Choroid plexus epithelial cell (primary cell): ENCODE measurements at places on chromosomes 5 and 9.
A peak's percentile ranks its signal among the peaks of the same experiment; 100 is the strongest.

- DNase-seq = no peak
Observed at GRCh38 chr5:6611334-6612256, 21.2 kb downstream of the NSUN2 start.

- DNase-seq = no peak
Observed at GRCh38 chr9:107999890-108000289, 510.3 kb upstream of the KLF4 start.

DNA sequence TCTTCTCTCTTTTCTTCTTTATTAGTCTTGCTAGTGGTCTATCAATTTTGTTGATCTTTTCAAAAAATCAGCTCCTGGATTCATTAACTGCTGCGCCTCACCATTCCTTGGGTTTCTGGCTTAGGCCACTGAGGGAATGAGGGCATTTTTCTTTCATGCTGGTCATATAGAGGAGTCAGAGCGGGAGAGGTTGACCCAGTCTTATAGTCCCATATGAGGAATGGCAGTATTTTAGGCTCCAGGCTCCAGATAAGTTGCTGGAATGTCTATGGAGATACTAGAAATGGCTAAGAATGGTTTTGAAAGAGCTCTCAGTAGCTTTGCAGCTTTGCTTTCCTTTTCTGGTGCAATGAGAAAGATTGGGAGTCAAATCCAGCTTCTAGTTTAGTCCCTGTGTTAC is 58.2 kb downstream of the GALNT10 start:
- no peak for DNase-seq

DNA sequence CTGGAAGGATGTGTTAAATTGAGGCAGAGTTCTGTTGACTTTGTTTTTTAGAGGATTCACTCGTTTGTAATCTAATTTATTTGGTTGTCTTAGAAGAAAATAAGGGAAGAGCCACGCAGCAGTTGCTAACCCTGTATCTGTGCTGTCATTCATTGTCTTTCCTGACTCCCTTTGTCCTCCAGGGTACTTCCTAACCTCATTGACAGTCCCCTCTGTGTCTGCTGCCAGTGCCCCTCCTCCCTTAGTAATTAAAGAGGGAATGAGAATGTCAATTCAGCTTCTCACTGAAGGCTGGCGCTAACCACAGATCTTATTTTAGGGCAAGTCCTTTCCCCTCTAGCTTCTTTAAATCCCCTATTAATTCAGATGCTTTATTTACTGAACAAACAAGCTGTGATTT is 84.0 kb downstream of the MAST4 start:
- DNase-seq = no peak

DNA sequence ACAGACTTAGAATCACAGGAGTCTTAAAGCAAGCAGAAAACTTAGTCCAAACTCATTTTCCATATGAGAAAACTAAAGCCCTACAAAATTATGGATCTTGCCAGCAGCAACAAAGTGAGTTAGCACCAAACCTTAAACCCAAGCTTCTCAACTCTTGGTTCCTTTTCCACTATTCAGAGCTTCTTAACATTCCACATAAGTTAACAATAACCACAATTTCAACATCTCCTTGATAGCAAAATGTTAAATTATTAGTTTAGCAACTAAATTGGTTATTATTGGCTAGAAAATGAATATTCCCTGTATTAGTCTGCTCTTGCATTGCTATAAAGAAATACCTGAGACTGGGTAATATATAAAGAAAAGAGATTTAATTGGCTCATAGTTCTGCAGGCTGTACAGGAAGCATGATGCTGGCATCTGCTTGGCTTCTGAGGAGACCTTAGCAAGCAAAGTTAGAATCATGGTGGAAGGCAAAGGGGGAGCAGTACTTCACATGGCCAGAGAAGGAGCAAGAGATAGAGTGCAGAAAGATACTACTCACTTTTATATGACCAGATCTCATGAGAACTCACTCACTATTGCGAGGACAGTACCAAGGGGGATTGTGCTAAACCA is 26.2 kb upstream of the ARSB start:
- DNase-seq = peak; percentile 26

- DNase-seq = no peak
Observed at GRCh38 chr5:154511984-154512383, 34.0 kb upstream of the HAND1 start.

DNA sequence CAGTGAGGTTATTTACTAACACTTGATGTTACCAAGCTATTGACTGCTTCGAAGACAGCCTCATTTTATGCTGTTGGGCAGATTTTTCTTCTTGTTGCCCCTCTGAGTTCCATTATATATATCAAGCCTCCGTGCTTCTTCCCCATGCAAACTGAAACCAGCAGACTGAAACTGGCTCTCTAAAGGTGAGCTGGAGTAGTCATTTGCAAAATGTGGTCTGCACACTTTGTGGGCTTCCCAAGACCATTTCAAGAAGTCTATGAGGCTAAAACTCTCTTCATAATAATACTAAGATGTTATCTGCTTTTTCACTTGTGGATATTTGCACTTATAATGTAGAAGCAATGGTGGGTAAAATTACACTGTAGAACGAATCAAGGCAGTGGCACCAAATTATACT is 13.9 kb downstream of the SLC36A1 start:
- DNase-seq = no peak

GRCh38 chr9:77953590-77953989 is 78.0 kb downstream of the GNAQ start:
- DNase-seq = no peak

GRCh38 chr5:109784687-109785086 is 95.0 kb downstream of the MAN2A1 start:
- peak; percentile 59 for DNase-seq

DNA sequence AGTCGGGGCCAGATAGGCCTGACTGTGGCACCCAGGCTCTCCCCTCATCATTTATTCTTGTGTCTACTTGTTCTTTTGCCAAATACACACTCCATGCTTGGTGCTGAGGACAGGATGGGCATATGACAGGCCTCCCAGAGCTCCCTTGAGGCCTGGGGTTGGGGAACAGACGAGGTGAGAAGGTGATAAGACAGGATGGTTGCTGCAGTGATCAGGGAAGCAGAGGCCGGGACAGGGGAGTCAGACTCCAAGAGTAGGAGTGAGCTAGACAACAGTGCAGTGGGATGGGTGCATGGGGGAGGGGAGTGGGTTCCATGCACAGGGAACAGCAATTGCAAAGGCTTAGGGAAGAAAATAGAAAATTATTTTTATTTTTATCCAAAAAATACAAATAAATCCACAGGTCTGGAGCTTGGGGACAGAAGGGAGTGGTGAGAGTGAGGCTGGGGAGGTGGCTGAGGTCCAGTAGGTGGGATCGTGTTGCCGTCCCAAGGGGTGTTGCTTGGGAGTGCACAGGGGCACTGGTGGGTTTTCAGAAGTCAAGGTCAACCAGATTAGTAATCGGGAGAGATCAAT is 3.4 kb upstream of the AMBP start:
- no peak for DNase-seq

DNA sequence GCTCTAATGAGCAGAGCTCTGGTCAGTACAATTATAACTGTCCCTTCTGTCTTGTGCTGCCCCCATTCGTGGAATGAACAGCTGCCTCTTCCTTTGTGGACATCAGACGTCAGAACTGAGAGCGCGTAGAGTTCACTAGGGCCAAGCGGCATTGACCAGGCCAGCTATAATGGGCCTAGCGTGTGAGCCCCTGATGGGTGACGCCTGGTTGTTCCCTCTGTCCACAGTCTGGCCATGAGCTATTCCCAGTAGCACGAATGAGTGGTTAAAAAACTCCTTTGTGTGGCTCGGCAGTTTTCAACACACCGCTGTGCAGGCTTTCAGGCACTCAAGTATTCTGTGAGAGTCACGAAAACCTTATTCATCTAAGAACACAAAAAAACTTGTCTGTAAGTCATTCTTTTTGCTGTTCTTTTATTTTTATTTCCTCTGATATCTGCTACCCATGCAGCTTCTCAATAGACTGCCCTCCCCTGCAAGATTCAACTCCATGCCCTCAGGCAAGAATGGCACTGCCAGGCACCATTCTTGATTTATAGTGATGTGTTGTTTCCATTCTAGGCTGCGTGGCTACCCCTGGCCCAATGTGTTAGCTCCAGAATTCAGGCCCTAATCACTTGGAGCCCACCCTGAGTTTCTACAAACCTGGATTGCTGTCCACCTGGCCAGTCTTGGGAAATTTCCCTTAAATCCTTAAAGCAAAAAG is 52.5 kb downstream of the ANKDD1B start:
- no peak for DNase-seq

GRCh38 chr5:73895471-73895870 is 269.5 kb downstream of the ARHGEF28 start:
- DNase-seq = no peak

DNA sequence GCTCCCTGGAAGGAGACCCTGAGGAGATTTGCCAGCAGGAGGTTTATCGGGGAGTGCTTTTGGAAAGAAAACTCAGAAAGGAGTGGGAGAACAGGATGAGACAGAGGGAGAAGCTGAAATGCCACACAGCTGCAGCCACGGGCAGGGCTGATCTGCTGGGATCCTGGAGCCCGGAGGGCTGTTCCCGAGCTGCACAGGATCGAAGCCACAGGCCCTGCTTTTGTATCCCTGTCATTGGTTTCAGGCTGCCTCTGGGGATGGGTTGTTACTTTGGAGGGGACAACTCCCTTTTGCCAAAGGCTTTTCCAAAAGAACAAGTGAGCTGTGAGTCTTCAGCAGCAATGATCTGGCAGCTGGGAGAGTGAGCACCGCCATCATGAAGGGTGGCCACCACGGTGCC is 152.5 kb upstream of the PTCH1 start:
- DNase-seq = no peak

DNA sequence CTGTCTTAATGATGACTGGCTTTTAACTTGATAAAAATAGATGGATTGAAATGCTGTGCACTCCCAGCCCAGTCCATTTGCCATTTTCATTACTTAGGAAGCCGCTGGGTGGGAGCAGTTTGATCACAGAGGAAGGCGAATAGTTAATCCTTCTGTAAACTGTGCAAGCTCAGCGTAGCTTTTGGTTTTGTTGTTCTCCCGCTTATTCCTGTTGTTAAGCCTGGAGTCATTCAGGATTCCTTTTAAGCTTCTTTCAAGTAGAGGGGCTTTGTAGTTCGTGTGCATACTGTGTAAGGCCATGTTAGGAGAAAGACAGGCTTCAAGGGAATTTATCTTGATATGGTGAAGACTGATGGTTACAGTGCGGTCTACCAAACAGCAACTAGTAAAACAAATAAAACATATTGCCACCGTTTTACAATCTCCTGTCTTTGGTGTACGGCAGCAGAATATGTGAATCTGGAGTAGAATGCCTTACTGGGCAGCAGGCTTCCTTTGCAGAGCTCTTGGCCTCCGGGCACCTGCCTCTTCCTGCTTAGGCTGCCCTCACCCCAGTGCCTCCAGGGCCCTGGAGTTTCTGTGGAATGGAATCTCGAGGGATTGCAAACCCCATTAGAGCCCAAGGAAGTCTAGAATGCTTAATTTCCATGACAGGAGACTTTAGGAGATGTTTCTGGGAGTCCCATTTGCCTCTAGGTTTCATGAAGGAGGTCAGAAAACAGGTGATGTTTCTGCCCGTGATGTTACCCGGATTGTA is 141.4 kb downstream of the TRIO start:
- no peak for DNase-seq

- no peak for DNase-seq
Observed at GRCh38 chr9:133493845-133494540, 15.1 kb upstream of the SLC2A6 start.

DNA sequence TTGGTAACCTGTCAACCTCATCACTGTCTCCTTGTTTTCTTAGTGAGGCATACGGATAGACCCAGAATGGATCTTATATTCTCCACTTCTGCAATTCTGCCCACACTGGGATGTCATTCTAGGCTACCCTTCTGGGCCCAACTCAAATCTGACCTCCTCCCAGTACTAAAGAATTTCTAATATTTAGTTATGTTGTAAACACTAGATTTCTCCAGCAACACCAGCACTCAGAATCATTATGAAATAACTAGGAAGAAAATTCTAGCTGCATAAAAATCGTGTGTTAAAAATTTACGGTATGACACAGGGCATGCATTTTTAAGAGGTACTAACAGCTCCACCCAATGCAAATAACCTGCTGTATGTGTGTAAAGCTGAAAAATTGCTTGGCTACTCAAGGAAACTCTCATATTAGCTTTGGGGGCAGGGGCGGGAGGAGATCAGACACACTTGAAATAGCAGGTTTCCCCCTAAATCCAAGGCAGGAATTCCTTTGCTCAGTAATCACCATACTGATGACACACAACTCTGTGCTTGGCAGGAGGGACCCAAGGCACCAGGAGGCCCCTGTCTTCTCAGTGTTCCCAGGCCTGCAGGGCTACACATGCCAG is 27.3 kb downstream of the MACROH2A1 start:
- no peak for DNase-seq

DNA sequence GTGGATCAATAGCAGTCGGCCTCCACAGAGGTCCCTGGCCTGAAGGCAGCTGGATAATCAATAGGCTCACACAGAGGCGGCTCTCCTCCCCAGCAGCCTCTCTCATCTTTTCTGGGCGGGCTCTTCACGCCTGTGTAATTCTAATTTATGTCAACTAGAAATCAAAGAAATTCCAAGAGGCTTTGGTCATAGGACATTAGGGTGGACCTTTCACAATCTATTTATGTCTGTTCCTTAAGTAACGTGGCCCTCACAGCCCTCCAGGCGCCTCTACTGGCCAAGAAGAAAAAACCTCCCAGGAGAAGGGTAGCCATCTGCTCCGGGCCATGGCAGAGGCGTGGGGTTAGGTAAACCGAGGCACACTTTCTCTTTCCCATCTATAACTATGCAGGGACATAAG is 205.1 kb upstream of the EFNA5 start:
- peak; percentile 33 for DNase-seq

- no peak for DNase-seq
Observed at GRCh38 chr9:22215521-22215920, 206.4 kb upstream of the CDKN2B start.

- no peak for DNase-seq
Observed at GRCh38 chr5:126793097-126793496, 16.2 kb downstream of the LMNB1 start.

GRCh38 chr5:178460598-178460997 is 129.6 kb downstream of the COL23A1 start:
- DNase-seq = no peak

DNA sequence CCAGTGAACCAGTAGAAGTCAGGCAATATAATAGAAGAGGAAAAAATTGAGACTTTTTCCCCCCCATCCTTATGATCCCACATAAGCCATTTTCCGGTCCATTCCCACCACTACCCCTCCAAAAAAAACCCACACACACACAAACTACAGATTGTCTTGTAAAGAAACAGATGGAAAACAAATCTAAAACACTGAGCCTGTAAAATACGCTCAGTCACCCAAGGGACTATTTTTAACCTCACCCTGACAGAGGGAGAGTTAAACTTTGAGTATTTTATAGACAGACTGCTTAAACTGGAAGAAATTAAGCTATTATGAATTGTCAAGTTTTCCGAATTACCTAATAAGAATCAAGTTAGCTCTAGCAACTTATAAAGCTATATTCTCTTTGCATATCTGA is 471.8 kb upstream of the C9orf72 start:
- no peak for DNase-seq
